CD4-positive, alpha-beta T cell (primary cell): ENCODE measurements at places on chromosomes 2 and 18.

GRCh38 chr2:176446718-176447414 is 177.6 kb downstream of the MTX2 start:
- DNase-seq: no peak

- DNase-seq: peak; percentile 69
Measured at GRCh38 chr2:74919827-74920226, 38.6 kb upstream of the POLE4 start.

DNA sequence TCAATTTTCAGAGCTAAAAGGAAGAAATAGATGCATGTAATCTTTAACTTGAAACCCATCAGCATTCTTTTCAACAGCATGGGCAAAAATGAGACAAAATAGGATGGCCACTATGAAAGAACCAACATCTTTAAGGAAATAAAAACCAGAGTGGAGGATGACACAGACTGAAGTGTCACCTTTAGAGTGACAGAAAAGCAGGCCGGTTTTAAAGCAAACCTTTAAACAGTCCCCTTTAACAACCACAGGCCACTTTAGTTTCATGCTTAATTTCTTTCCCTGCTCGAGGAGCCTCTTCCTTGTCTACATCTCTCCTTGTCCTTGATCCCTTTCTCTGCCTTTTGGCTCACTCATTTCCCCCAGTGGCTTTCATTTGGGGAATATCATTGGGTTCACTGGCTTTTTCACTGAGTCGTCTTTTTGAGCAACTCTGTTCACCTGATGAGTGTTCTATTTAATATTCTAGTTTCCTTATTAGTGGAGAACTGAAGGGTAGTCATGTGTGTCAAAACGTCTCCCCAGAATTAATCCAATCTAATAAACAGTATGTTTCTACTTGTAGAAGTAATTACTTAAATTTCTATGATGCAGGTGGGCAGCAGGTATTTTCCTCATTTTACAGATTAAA is 72.5 kb downstream of the DOCK10 start:
- no peak for DNase-seq

GRCh38 chr2:114651933-114652332 is 209.5 kb downstream of the DPP10 start:
- DNase-seq: no peak

DNA sequence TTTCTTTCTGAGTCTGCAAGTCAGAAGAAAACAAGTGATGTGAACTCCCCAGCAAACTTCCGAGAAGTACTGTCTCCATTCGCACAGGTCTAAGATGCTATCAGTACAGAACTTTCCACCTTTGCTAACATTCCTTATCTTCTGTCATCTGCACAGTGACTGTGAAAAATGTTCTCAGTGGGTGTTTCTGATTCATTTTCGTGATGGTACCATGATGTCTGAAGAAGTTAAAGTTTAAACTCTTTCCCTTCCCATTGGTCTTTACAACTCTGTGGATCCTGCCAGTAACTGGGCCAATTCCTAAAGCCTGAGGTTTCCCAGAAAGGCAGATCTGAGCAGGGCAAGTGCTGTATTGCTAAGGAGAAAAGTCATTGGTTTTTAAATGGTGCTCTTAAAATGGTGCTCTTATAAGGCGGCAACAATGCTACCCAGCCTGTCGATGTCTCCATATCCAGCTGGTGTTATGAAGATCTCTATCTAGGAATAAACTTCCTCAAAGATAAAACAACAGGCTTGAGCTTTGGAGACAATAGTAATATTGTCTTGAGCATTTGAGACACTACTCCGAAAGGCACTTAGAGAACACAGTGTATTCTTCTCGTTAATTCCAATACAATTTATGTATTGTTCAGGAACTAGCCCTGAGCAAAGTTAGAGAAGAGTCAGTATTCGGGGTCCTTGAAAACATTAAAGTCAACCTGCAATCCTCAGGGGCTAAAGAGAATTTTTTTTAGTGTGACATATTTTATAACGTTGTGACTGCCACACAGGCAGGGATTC is 232.3 kb downstream of the OSR1 start:
- no peak for DNase-seq

- DNase-seq: no peak
Measured at GRCh38 chr18:3329471-3329870, 67.5 kb downstream of the MYL12B start.

- DNase-seq: no peak
Measured at GRCh38 chr2:225400546-225401400, 1.3 kb downstream of the NYAP2 start.

DNA sequence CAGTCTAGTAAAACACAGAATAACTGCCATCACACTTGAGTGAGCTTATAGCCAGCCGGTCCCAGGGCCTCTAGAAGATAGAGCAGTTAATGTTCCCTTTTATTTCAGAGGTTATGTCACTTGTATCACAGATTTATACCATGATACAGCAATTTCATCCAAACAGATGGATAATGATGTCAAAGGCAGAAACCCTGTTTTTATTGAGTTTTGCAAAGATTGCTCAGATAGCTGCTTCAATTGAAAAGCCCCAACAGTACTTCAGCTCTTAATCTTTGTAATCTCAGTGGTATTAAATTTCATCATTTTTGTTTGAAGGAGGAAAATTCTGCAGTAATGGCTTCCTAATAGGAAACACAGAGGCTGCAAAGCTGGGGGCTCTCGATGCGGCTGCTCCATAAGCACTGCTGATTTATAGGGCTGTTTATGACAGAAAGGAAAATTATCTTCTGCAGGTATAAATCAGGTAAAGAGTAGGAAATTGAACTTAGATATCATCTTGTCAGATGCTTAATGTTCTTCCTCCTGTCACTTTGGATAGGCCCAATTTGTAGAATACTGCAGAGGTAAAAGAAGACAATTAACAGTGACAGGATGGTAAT is 112.3 kb downstream of the LNPK start:
- no peak for DNase-seq

DNA sequence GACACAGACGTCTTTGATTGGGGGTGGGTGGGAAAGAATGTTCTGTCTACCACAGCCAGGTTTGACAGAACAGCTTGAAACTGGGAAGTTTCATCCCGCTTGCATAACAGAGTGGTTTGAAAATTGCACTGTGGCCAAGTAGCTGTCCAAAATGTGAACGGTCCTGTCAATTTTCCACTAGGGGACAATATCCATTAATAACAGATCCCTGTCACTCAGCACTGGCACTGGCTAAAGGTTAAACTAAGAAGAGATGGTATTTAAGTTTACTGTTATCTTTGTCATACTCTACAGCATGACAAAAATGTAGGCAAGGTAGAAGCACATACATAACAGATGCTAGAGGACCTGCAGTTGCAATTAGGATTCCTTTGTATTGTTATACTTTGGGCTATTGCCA is 55.6 kb upstream of the ACMSD start:
- no peak for DNase-seq

DNA sequence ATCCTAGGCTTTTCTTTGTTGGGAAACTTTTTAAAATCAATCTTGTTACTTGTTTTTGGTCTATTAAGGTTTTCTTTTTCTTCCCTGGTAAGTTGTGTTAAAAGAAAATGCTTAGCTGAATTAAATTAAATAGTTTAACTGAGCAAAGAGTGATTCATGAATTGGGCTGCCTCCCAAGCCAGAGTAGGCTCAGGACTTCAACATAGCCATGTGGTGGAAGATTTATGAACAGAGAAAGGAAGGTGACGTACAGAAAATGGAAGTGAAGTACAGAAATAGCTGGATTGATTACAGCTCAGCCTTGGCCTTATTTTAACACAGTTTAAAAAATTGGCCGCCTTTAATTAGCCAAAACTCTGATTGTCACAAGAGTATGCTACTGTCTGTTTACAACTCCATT is 27.9 kb upstream of the GALNT5 start:
- DNase-seq: no peak

GRCh38 chr18:49625021-49625691 is 63.3 kb downstream of the LIPG start:
- DNase-seq: no peak

- no peak for DNase-seq
Measured at GRCh38 chr2:73174941-73175662, 27.3 kb upstream of the NOTO start.

- DNase-seq: no peak
Measured at GRCh38 chr2:106147159-106147558, 46.9 kb downstream of the UXS1 start.

DNA sequence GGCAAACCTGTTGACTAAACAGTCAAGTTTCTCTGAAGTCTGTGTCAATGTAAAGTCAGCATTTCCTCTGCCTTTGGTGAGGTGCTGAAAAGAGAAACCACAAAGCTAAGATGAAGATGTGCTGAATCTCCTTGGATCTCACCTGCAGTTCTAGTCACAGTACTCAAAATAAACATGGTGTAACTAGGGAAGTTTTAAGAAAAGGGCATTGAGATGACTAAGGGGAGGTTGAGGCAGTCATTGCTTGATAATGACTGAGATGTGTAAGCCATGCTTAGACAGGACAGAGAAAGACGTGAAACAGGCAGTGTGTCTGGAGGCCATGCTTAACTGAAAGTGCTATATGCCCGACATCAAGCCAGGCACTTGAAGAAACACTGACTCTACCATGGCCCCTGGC is 1010.0 kb upstream of the CELF4 start:
- DNase-seq: no peak

DNA sequence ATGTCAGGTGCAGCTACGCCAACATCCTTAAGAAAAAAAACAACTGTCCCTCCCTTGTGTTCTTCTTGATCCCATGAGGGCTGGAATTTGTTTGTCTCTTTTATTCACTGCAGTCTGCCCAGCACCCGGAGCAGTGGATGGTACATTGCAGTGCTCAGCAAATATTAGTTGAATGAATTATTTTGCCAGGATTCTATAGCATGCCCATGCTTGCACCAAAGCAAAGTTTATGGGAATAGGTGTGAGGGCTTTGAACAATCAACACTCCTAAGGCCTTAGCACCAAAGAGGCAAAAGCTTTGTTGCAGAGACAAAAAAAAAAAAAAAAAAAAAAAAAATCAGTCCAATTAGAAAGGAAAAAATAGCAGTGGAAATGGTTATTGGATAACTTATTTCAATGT is 28.7 kb upstream of the DCC start:
- DNase-seq: no peak

DNA sequence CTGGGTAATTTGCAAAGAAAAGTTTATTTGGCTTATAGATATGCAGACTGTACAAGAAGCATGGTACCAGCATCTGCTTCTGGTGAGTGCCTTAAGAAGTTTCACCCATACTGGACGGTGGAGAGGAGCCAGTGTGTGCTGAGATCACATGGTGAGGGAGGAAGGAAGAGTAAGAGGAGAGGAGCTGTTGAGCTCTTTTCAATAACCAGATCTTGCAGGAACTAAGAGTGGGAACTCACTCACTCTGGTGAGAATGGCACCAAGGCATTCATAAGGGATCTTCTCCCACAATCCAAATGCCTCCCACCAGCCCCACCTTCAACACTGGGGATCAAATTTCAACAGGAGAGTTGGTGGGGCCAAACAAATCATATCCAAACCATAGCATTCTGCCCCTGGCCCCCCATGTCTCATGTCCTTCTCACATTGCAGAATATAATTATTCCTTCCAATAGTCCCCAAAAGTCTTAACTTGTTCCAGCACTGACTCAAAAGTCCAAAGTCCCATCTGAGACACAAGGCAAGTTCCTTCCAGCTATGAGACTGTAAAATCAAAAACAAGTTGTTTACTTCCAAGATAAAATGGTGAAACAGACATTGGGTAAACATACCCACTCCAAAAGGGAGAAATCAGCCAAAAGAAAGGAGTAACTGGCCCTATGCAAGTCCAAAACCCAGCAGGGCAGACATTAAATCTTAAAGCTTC is 11.7 kb upstream of the TMEM37 start:
- no peak for DNase-seq

- DNase-seq: no peak
Measured at GRCh38 chr2:197239434-197239833, 71.1 kb downstream of the ANKRD44 start.

DNA sequence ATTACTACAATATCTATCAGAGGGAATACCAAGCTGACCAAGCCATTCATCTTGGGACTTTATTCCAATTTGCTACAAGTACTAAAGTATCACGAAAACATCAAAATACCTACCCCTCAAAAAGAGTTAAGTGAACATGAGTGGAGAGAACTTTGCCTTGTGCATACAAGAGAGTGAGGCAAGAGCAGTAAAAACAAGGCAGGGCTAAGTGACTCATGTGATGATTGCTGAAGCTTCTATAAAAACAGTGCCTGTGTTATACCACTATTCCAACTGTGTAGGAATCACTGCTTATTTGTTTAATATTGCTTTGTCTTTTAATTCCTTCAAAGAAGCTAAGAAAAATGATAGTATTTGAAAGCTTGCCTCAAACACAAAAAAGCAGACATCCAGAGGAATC is 61.2 kb downstream of the FARSB start:
- DNase-seq: no peak

DNA sequence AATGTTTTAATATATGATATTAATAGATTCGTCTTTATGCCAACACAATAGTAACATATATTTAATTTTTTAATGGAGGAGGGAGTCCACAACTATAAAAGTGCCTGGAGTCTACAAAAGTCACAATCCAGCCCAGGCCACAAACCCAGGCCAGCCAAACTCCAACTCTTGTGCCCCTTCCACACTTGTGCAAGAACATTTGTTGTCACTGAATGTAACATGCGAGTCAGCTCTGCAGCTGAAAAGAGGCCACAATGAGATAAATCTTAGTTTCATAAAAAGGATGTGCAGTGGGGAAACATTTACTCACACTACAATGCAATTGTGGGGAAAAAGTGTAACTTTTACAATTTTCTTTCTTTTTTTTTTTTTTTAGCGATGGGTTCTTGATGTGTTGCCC is 110.8 kb downstream of the MCFD2 start:
- DNase-seq: no peak

DNA sequence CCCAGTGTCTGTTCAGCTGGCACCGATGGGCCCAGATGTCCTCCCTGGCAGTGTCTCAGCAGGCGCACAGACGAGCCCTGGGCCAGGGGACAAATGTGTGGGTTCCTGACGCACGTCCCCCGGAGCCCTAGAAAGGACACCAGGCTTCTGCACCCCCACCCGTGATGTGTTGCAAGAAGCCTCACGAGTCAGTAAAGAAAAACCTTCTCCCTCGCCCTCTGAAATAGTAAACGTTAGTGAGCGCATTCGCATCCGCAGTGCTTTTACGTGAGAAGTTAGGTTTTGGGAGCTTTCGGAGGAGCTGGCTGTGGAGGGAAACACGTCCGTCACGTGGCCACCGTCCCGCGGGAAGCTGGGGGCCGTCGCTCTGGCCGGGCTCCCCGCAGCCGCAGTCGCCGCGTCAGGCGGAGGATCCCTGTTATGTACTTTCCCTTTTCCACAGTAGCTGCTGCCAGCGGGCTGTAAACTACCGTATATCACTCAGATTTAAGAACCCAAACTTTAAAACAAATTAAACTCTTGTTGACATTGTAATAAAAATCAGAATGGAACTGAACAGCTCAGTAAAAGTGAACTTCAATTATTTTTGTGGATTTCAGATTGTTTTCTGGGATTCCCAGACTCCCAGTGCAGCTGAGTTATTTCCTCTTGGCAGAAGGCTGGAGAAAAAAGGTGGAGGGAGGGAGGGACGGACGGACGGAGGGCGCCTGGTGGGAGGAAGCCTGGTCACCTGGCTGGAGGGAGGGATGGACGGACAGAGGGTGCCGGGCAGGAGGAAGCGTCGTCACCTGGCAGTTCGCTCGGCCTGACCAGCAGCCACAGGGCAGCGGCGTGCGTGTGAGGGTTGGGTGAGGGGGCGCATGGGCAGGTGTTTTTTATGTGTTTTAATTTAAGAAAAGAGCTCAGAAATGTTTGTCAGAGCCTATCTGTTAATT is 112.1 kb downstream of the NFATC1 start:
- DNase-seq: peak; percentile 37

GRCh38 chr2:197024206-197024605 is 97.7 kb upstream of the PGAP1 start:
- DNase-seq: no peak

- no peak for DNase-seq
Measured at GRCh38 chr2:171158036-171158789, 2.5 kb downstream of the TLK1 start.
